ENCODE measurements at places on chromosomes 3 and 15.

DNA sequence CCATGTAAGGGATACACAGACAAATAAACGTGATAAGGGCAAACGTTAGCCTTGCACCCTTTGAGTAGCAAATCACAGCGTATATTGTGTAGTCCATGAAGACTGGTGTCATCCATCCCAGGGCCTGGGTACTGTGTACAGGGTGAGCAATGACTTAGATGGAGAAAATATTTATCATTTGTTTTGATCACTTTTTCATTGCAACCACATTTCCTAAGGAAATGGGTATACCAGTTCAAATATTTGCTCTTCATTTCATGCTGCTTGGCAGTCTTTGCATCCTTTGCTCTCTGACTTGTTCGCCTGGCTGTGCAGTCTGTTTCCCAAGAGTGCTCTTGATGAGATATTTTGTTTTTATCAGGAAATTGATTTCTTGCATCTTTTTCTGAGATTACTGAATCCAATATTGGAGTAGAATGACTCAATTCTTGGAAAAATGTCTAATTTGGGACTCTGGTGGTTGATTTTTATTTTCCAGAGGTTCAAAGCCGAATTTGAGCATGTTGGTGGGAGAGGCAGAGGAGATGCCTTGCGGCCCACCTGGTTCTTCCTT is 424.6 kb upstream of the SEMA6D start:
- DNase-seq: no peak

- DNase-seq: peak; percentile 24
Observed at GRCh38 chr3:53354945-53355498, 7.7 kb upstream of the DCP1A start.

DNA sequence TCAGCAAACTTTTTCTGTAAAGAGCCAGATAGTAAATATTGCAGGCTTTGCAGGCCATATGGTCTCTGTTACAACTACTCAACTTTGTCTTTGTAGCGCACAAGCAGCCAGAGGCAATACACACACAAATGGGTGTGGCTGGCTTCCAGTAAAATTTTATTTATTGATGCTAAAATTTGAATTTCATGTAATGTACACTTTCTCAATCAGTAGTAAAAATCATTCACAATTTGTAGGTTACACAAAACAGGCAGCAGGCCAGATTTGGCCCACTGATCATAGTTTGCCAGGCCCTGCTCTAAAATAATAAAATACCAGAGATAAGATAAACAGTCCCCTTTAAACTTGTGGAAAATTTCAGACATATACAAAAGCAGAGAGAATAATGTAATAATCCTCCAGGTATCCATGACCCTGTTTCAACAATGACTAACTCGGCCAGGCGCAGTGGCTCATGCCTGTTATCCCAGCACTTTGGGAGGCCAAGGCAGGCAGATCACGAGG is 330.3 kb downstream of the SHQ1 start:
- DNase-seq: peak; percentile 7

DNA sequence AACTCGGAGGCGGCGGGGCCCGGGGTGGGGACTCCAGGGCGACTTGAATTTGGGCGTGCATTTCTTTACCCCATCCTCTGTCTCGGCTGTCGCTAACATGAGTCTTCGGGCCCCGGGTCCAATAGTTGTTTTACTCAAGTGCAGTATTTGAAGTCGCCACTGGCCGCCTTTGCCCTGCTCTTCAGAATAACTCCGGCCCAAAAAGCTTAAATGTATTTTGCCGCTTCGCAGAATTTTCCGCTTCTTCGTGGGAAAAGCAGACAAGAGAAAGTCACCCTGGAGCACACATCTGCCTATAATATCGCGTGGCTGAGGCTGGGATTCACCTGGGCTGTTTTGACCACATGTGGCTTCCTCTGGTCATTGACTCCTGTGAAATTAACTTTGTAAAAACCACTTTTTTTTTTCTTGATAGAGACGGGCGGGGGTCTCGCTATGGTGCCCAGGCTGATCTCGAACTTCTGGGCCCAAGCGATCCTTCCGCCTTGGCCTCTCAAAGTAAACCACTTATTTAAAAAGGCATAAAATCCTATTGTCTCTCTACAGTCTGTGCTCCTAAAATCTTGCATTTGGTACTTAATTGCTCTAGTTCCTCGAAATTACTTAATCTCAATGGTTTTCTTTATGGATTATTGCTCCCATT is 676 bp downstream of the CNOT10 start:
- DNase-seq: no peak

DNA sequence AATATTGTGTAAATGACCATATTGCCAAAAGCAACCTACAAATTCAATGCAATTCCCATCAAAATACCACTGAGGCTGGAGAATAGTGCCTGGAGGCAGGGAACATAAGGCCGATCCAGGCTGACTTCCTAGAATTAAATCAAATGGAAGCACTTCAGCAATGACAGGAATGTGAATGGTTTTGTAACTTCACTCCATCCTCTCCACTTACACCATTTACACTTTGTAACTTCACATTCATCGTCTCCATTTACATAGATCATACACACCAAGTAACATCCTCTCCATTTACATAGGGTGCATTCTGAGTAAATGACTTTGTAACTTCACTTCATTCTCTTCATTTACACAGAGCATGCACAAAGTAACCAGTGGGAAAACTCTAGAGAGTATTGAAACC is 11.6 kb downstream of the STRIT1 start:
- peak; percentile 40 for DNase-seq

- DNase-seq: peak; percentile 0
Observed at GRCh38 chr3:176208915-176209314, 988.4 kb downstream of the TBL1XR1 start.
